ENCODE measurements at places on chromosomes 6 and 20. TPM values are rescaled to one million over a fixed set of nuclear protein-coding genes. Genes with fewer than 3 reads are reported as not detected.

Gene BNIP5
- total RNA-seq: not detected

DNA sequence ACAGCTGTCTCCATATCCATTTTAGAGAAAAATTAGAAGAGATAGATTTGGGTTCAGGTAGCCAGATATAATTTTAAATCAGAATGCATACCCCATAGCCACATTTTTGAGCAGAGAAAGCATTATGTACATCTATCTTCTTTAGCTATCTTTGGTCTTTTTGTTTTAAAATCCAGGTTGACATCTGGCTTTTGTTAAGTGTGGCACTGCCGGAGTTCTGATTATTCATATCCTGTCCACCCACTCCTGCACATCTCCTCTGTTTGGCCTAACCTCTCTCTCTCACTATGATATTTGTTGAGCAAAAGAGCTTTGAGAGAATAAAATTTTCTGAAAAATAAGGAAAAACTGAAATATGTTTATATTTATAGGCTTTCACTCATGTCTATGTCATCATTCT is 189.7 kb downstream of the PACRG start:
- DNase-seq: no peak
- H3K4me1 ChIP-seq: no peaks in the 10 kb centered on the region
- no peaks in the 10 kb centered on the region for H3K27me3 ChIP-seq
- H3K36me3 ChIP-seq: no peaks in the 10 kb centered on the region
- no peak overlapping the region for H3K4me3 ChIP-seq

Gene MSH5
- 27.6 TPM for total RNA-seq

Gene RIMS1
- total RNA-seq: not detected

DNA sequence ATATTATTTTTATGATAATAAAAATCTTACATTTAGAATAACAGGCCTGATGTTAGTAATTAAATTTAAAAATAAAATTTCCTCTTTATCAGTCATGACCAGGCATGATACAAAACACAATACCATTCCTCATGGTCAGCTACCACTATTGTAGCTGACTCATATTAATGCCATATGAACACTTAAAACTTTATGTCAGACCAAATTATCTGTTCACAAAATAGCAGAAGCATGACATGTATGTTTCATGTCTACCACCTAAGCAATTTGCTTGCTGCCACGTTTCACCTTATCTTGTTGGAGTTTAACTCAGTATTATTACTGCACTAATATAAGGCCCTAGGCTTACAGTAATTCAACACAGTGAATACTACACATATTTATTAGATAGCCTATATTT is 65.7 kb downstream of the HTR1B start:
- no peak overlapping the region for H3K4me3 ChIP-seq
- no peaks in the 10 kb centered on the region for H3K4me1 ChIP-seq
- H3K36me3 ChIP-seq: no peaks in the 10 kb centered on the region

Gene CST5
- total RNA-seq: not detected

Gene DZANK1
- total RNA-seq: 4.1 TPM

DNA sequence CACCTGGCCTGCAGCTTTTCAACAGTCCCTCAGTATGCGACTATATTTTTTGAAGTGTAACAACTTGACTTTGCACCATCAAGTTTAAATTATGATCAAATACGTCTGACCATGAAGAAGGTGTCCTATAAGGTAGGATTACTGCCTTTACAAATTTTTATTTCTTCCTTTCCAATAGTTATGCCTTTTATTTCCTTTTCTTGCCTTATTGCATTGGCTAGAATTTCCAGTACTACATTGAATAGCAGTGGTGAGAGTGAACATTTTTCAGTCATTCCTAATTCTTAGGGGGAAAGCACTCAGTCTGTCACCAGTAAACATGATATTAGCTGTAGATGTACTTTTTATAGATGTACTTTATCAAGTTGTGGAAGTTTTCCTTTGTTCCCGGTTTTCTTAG is 81.4 kb downstream of the IRAK1BP1 start:
- no peak overlapping the region for H3K4me3 ChIP-seq
- DNase-seq: no peak
- peaks cover 7% of the 10 kb centered on the region for H3K36me3 ChIP-seq
- no peaks in the 10 kb centered on the region for H3K27me3 ChIP-seq
- H3K27ac ChIP-seq: no peak overlapping the region

GRCh38 chr6:93785694-93786030 is 366.3 kb upstream of the EPHA7 start:
- no peaks in the 10 kb centered on the region for H3K4me1 ChIP-seq
- no peak overlapping the region for H3K27ac ChIP-seq
- no peak for DNase-seq
- H3K4me3 ChIP-seq: no peak overlapping the region

GRCh38 chr6:76684875-76685274 is 612.4 kb upstream of the IMPG1 start:
- no peaks in the 10 kb centered on the region for H3K36me3 ChIP-seq
- DNase-seq: no peak
- no peak overlapping the region for H3K4me3 ChIP-seq
- no peak overlapping the region for H3K27ac ChIP-seq
- no peaks in the 10 kb centered on the region for H3K4me1 ChIP-seq
- H3K27me3 ChIP-seq: no peaks in the 10 kb centered on the region

DNA sequence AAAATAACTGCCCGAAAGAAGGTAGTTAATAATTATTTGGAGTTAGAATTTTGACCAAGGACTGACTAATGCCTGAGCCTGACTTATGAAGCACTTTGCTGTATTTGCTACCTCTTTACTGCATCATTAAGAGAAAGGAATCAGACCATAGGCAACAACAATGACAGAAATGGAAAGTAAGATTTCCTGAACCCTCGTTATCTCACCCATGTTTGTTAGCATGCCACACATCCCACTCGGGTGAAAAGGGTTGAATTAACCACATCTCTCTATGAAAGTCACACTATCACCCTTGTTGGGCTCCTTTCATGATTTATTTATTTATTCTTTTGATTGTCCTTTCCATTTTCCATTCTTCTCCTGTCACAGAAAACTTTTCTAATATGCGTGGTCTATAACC is 59.6 kb downstream of the OLIG3 start:
- no peaks in the 10 kb centered on the region for H3K27me3 ChIP-seq
- H3K4me1 ChIP-seq: peaks cover 19% of the 10 kb centered on the region
- no peak overlapping the region for H3K4me3 ChIP-seq
- no peak overlapping the region for H3K27ac ChIP-seq
- no peaks in the 10 kb centered on the region for H3K36me3 ChIP-seq

- peaks cover 5% of the 10 kb centered on the region for H3K27me3 ChIP-seq
- no peak overlapping the region for H3K4me3 ChIP-seq
- peak; percentile 72 for DNase-seq
- H3K36me3 ChIP-seq: no peaks in the 10 kb centered on the region
- peaks cover 29% of the 10 kb centered on the region for H3K4me1 ChIP-seq
These were observed 205.2 kb downstream of the ERMARD start for GRCh38 chr6:169956580-169956979.

DNA sequence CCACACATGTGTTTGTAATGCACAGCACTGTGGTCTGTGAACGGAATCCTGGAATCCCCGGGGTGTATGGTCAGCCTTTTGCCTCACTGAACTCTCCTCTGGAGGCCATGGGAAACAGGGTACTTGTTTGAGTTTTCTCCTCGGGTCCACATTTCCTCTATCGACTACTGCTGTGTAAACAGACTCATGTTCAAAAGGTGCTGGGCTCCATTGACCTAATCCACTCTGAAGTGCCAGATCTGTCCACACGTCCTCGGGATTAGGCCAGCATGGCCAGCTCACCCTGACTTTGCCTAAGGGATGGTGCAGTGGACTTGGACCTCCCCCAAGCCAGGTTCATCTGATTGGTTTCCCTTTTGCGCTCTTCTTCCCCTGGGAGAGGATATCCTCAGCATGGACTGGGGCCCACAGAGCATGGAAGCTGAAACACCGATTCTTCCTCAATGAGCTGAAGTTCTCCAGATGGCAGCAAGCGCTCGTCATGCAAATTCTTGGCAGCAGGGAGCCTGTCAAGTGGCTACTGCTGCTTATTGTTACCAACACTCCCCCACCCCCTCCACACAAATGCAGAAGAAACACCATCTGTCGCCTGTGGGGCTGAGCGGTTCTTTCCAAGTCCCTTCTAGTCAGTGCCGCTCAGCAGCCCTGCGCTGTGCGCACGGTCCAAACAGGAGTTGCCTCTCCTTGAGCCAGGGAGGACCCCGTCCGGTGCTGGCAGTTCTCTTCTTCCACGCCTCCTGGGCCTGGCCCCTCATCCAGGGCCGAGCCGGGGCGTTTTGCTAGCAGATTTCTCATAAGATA is 292.6 kb upstream of the MARCKS start:
- H3K4me1 ChIP-seq: peaks cover 5% of the 10 kb centered on the region
- peak; percentile 85 for DNase-seq
- no peaks in the 10 kb centered on the region for H3K27me3 ChIP-seq
- H3K27ac ChIP-seq: peak overlapping the region; percentile 50
- H3K4me3 ChIP-seq: peak overlapping the region; percentile 18

- H3K36me3 ChIP-seq: no peaks in the 10 kb centered on the region
- H3K4me1 ChIP-seq: no peaks in the 10 kb centered on the region
- no peaks in the 10 kb centered on the region for H3K27me3 ChIP-seq
- no peak for DNase-seq
- H3K27ac ChIP-seq: no peak overlapping the region
These were observed 233.6 kb upstream of the SOX4 start for GRCh38 chr6:21359926-21360325.
